Osteoblast (primary cell): ENCODE measurements at places on chromosomes 12 and 14. TPM values are rescaled to one million over a fixed set of nuclear protein-coding genes. Genes with fewer than 3 reads are reported as not detected.
A peak's percentile ranks its signal among the peaks of the same experiment; 100 is the strongest.

DNA sequence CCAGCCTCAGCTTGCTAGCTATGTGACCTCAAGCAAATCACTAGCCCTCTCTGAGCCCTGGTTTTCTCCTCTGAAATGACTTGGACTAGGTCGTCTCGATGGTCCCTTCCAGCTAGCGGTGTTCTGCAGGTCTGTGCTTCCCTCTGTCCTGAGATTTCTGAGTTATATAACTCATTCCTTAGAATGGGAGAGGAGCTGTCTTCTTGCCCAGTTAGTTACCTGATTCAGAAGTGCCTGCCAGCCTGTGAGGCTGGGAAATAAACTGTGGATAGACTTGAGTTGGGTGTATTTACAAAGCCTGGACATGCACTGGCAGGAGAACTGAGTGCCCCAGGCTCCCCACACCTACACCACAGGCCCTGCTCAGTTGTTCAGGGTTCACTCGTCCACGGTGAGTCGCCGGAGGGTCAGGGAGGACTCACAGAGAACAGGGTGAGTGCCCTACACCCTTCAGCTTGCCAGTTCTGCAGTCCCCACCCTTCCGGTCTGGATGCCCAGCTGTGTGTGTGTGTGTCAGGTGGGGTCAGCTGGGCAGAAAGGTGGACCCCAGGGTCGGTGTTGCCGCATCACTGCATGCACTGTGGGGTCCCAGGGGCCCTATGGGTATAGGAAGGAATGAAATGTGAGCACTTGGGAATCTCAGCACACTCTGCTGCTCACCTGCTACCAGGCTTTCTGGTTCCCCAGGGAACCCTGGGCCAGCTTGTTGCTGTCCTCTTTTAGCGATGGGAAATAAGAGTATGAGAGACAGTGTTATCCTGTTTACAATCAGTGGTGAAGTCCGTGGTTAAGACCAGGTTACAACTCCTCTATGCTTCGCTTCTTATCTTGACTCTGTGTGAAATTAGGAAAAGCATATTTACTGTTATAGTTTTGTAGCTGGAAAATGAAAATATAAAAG is 348.2 kb downstream of the DPF3 start:
- peak; percentile 57 for DNase-seq
- H3K27me3 ChIP-seq = no peaks in the 10 kb centered on the region
- peaks cover 10% of the 10 kb centered on the region for H3K4me1 ChIP-seq
- no peak overlapping the region for H3K4me3 ChIP-seq
- no peaks in the 10 kb centered on the region for H3K36me3 ChIP-seq

- H3K36me3 ChIP-seq = no peaks in the 10 kb centered on the region
- H3K27me3 ChIP-seq = peaks cover 8% of the 10 kb centered on the region
- no peak overlapping the region for H3K27ac ChIP-seq
- H3K4me1 ChIP-seq = peaks cover 13% of the 10 kb centered on the region
- no peak for DNase-seq
Measured at GRCh38 chr12:22103418-22103817, 57.4 kb downstream of the CMAS start.

DNA sequence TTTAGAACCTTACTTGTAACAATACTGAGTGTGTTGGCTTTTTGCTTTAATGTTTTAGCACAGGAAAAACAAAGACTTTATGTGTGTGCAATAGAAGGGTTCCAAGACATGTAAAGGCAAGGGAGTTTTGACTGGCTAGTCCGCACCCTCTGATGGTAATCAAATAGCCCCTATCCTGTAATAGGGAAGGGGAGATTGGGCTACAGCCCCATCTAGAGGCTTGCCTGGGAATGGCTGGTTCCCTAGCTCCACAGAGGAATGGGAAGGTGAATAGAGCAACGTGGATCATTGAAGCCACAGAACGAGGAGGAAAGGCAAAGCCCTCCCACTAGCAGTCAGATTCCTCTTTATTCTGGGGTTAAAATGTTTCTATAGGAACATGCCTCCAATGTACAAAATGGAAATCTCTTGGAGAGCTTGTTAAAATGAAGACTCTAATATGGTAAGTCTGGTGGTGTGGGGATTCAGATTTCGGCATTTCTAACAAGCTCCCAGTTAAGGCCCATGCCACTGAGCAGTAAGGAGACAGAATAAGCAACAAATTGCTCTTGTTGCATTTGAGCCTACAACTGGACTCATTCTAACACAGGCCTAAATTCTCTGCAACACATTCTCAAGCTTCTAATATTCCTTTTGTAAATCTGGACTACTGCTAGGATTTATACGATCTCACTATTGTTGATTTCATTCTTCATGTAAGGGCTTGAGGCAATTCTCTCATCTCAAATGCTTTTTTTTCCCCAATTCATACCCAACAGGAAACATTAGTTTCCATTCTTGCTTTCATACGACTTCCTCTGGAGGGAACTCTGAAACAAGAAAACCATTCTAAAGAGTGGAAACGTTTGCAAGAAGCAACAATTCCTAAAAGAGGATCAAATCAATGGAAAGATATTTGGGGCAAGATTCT is 57.1 kb downstream of the NIN start:
- no peaks in the 10 kb centered on the region for H3K27me3 ChIP-seq
- peak overlapping the region; percentile 93 for H3K27ac ChIP-seq
- H3K4me3 ChIP-seq = no peak overlapping the region
- DNase-seq = peak; percentile 87

BATF gene
- 0.59 and 0.72 TPM in 2 replicates for total RNA-seq

DNA sequence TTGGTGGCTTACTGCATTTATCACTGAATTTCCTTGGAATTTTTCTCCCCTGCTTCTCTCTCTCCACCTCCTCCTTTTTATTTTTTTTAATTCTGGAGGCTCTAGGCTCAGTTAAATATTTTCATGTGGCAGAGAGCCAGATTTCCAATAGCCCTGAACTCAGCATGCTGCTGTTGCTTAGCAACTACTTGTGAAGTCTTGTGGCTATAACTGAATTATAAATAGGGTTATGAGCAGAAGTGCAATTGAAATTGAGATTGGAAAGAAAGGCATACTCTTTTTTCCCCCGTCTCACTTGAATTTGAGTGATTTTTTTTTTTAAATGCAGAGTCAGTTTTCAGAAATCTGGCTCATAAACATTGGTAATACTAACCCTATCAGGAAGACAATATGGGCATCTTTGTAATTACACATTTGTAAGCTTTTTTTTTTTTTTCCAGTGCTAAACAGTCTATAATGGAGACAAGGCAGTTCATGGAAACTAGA is 38.3 kb downstream of the ATF7IP start:
- peak overlapping the region; percentile 67 for H3K27ac ChIP-seq
- no peaks in the 10 kb centered on the region for H3K27me3 ChIP-seq
